ENCODE measurements at places on chromosomes 7 and 10. TPM values are rescaled to one million over a fixed set of nuclear protein-coding genes. Genes with fewer than 3 reads are reported as not detected.
A peak's percentile ranks its signal among the peaks of the same experiment; 100 is the strongest.

- peak overlapping the region; percentile 94 for H3K27ac ChIP-seq
- peaks cover 27% of the 10 kb centered on the region for H3K36me3 ChIP-seq
- peaks cover 5% of the 10 kb centered on the region for H3K27me3 ChIP-seq
- peaks cover 51% of the 10 kb centered on the region for H3K4me1 ChIP-seq
These were observed 21.4 kb upstream of the GSDME start for GRCh38 chr7:24778543-24779282.

DNA sequence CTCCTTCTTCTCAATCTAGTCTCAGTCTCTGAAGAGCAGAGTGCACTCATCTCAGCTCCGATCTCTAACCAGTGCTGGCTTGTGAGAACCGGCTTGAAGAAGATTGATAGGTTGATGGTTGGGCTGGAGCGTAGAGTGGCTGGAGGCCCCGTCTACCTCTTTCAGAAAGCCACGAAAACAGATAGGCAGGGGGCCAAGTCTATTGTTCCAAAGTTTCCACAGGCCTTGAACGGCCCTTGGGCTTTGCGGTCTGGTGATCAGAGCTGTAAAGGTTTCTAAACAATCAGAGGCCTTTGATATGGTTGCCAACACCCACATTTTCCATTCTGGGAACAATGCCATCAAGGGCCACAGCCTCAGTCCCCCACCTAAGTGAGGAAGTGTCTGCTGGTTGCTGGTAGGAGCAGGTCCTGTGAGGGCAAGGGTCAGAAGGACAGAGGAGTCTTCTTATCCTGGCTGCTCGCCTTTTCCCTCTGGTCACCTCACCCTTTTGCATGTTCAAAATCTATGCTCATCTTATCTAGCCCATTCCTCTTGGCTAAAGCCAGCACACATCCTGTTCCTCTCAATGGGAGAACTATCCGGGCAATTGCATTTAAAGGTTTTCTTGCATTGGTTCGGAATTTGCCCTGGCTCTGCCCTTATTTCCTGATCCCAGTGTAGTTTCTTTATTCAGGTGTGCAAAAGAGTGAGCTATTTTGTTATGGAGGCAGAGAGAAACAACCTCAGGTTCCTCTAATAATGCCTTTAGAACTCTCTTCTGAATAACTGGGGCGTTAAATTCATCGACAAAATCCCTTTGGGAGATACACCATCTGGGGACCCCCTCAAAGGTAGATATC is 70.3 kb upstream of the KMT2E start:
- H3K4me3 ChIP-seq = no peak overlapping the region
- H3K27ac ChIP-seq = peak overlapping the region; percentile 100
- peaks cover 5% of the 10 kb centered on the region for H3K27me3 ChIP-seq
- H3K4me1 ChIP-seq = peaks cover 39% of the 10 kb centered on the region
- peaks cover 10% of the 10 kb centered on the region for H3K36me3 ChIP-seq

DNA sequence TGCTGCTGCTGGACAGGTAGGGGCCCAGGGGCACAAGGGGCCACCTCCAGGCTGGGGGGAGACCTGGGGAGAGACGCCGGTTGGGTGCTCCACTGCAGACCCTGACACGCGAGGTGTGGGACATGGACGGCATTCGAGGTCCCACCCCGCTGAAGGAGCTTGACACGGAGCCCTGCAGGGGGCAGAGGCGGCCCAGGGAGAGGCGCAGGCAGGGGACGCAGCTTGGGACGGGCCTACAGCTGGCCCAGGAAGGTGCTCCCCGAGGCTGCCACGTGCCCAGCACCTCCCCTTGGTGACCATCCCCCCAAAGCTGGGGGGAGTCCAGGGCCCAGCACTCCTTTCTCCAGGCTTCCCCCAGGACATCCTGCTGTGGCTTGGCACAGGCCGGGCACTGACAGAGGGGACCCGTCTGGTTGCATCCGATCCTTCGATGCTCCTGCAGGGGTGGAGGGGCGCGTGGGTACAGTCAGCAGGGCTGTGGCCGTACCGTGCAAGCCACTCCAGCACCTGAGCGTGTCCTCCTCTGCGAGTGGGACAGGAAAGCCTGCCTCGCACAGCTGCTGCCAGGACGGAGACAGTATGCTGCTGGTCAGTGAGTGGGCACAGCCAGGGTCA is 174.4 kb downstream of the ELFN1 start:
- H3K4me1 ChIP-seq = peaks cover 15% of the 10 kb centered on the region
- H3K36me3 ChIP-seq = no peaks in the 10 kb centered on the region
- no peak overlapping the region for H3K4me3 ChIP-seq

DNA sequence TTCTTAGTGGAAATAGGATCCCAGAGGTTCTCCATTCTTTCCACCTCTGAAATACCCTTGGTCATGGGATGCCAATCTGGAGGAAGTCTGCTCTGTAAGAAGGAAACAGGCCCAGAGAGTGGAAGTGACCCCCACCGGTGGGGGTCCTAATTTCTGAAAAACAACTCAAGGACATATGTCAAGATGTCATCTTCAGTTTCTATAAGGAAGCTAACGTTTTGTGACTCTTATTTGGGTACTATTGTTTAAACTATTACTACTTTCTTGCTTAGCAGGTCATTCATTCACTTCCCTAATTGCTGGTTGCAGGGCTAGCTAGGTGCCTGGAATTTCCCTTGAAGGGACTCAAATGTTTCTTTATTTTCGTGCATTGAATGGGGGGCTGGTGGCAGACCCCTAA is 1.9 kb upstream of the ZNF775 start:
- peaks cover 31% of the 10 kb centered on the region for H3K4me1 ChIP-seq
- peaks cover 6% of the 10 kb centered on the region for H3K27me3 ChIP-seq
- no peak for DNase-seq
- H3K4me3 ChIP-seq = no peak overlapping the region
- H3K36me3 ChIP-seq = no peaks in the 10 kb centered on the region

GRCh38 chr10:72029414-72029813 is 58.9 kb downstream of the SPOCK2 start:
- no peak overlapping the region for H3K27ac ChIP-seq
- no peak for DNase-seq
- H3K4me1 ChIP-seq = peaks cover 41% of the 10 kb centered on the region
- H3K27me3 ChIP-seq = peaks cover 4% of the 10 kb centered on the region
- H3K4me3 ChIP-seq = no peak overlapping the region

- H3K36me3 ChIP-seq = no peaks in the 10 kb centered on the region
- no peak overlapping the region for H3K27ac ChIP-seq
- H3K27me3 ChIP-seq = no peaks in the 10 kb centered on the region
These were observed 34.6 kb downstream of the ANKRD7 start for GRCh38 chr7:118259115-118259514.

GRCh38 chr10:132602614-132603013 is 65.0 kb downstream of the INPP5A start:
- H3K36me3 ChIP-seq = peaks cover 37% of the 10 kb centered on the region
- H3K27me3 ChIP-seq = peaks cover 3% of the 10 kb centered on the region
- DNase-seq = no peak
- no peak overlapping the region for H3K27ac ChIP-seq
- H3K4me3 ChIP-seq = no peak overlapping the region

GRCh38 chr7:78323118-78323517 is 524.5 kb downstream of the PHTF2 start:
- no peak overlapping the region for H3K4me3 ChIP-seq
- H3K36me3 ChIP-seq = peaks cover 4% of the 10 kb centered on the region
- H3K27ac ChIP-seq = peak overlapping the region; percentile 44
- H3K27me3 ChIP-seq = no peaks in the 10 kb centered on the region
- H3K4me1 ChIP-seq = peaks cover 20% of the 10 kb centered on the region

Gene TLX1
- total RNA-seq = not detected

GRCh38 chr7:139889186-139889871 is 60.3 kb downstream of the TBXAS1 start:
- peaks cover 15% of the 10 kb centered on the region for H3K4me1 ChIP-seq
- peaks cover 27% of the 10 kb centered on the region for H3K27me3 ChIP-seq
- no peak overlapping the region for H3K4me3 ChIP-seq
- no peak overlapping the region for H3K27ac ChIP-seq
- peaks cover 10% of the 10 kb centered on the region for H3K36me3 ChIP-seq
- DNase-seq = peak; percentile 25

DNA sequence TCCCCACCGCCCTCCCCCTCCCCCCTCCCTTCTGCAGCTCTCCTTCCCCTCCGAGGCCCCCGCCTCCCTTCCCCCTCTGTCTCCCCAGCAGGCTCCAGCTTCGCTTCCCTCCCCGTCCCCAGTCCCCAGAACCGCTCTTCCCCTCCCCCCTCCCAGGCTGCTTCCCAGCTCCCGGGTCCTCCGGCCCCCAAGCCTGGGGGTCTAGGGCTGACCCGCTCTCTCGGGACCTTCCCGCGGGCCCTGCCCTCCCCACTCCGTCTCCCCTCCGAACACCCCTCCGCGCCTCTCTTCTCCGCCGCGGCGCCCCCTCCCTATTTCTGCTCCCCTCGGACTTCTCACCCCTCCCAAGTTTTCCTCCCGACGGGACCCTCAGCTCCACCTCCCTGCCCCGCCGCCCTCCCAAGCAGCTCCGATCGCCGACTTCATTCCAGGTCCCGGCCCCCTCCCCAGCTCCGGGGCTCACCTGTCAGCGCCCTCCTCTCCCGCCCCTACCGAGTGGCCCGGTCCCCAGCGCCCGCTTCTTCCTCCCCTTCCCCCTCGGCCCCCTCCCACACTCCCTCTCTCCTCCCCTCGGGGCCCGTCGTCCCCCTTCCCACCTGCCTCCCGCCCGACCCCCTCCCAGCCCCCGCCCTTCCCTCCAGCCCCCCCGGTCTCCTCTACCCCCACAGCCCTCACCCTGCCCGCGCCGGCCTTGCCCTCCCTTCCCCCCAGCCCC is 990 bp downstream of the ZNF467 start:
- peaks cover 26% of the 10 kb centered on the region for H3K27me3 ChIP-seq
- no peak for DNase-seq
- peaks cover 5% of the 10 kb centered on the region for H3K4me1 ChIP-seq
- peak overlapping the region; percentile 42 for H3K4me3 ChIP-seq

Gene CRHR2
- not detected for total RNA-seq

Gene RBM20
- total RNA-seq = not detected

Gene CFTR
- total RNA-seq = not detected

Data from HFFc6 (cell line).